NCI-H460 (cell line): ENCODE measurements at places on chromosomes 7 and 10.

DNA sequence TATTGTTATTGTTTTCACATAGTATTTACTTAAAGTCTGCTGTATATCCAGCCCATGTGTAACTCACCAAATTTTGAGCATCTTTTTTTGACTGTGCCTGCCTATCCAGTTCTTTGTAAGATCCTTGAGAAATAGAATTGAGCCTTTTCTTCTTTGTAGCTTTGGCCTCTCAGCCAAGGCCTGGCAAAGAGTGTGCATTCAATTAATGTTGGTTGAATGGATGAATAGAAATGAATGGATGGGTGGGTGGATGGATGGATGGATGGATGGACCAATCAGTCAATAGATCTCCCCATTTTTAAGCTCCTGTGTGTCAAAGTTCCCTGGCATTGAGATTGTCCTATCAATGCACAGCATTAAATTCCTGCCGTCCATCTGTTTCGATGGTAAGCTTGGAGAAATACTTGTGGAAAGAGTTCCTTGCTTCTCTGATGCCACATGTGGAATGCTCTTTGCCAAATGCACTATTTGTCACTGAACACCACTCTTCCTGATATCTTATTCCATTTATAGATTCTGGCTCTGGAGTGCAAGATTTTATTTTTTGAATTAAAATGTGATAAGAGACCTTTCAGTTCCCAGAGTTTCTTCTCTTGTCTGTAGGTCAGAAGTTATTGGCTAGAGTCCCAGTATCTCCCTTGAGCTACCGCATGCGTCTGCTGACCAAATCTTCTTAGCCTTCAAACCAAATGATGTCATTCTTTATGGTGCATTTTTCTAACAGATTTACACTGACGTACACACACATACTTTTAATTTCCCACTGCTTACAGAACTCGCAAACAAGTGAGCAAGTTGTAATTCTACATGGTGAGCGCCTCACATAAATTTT is 20.7 kb upstream of the ADRB1 start:
- no peak for DNase-seq

- DNase-seq: no peak
Measured at GRCh38 chr10:101330631-101331225, 23.2 kb upstream of the BTRC start.

DNA sequence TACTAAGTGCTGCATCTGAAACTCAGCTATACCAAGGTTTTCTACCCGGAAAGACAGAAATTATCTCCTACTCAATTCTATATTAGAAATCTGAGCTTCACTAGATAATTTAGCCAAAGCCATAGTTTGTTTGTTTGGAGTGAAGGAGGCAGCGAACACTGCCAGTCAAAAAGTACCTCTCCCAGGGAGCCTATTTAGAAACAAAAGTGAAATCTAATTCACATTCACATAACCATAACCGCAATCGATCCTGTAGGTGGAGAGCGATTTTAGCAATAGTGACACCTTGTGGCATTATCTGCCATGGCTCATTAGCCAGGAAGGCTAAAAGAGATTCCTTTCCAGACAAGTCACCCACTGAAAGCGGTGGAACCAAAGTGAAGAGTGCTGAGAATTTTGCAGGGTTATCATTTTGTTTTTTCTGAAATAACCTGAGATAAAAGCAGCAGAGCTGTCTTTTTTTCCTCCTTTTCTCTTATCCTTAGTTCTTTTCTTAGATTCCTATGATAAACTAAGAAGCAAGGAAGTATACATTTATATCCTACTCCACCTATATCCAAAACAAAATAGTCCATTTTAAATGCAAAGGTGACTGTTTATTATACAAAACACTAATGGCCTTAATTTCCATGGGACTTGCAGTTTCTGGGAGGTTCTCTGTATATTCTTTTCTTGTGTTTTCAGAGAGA is 83.7 kb upstream of the BET1 start:
- DNase-seq: peak; percentile 72

DNA sequence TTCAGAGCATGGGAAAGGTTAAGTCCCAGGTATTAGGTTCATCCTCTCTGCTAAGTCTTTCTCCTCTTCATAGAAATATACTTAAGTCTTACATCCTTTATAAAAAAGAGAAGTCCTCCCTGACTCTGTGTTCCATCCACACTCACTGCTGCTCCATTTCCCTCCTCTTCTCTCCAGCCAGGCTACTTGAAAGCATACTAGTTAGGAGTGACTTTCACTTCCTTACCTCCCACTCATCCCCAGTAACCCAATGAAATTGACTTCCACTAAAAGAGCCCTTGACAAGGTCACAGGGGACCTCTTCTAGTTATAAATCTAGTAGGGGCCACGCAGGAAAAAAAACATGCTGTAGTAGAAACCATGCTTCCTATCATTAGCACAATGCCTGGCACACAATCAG is 133.1 kb upstream of the AGK start:
- no peak for DNase-seq

GRCh38 chr7:103632005-103632639 is 186.1 kb upstream of the SLC26A5 start:
- DNase-seq: no peak

DNA sequence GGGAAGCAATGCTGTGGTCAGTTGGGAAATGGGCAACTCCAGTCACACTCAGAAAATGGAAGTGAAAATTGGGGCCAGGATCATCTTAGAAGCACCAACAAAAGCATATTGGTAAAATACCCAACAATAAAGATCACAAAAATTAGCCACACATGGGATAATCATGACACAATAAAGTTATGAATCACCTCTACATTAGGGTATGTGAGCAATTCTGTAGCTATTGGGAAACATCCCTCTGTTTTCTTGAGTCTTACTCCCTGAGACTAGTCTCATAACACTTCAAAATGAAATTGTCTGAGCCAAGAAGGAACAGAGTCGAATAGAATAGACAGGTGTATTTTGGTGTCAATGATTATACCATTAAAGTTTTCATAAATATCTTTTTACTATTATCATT is 178.3 kb downstream of the DYNC1I1 start:
- DNase-seq: no peak

DNA sequence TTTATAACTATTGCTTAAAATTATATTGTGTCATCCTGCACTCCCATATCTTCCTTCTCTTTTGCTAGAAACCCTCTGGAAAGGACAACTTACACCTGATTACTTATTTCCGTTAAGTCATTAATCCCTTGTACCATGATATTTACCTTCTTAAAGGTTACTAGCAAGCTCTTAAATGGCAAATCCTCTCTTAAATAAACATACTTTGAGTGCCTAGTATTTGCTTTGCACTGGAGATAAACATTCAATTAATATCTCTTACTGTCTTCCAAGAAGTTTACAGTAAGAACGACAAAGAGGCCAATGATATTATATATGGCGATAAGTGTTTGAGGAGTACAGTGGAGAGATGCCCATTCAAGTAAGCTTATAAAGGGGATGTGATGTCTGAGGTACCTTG is 278.3 kb downstream of the HGF start:
- no peak for DNase-seq

GRCh38 chr10:110481919-110482318 is 15.8 kb upstream of the DUSP5 start:
- no peak for DNase-seq
